Kidney epithelial cell (primary cell): ENCODE measurements at places on chromosomes 1 and 21.
A peak's percentile ranks its signal among the peaks of the same experiment; 100 is the strongest.

- no peak for DNase-seq
These were observed 6.6 kb upstream of the PDE9A start for GRCh38 chr21:42646836-42647235.

- DNase-seq: no peak
These were observed 77.2 kb downstream of the FHAD1 start for GRCh38 chr1:15323989-15324868.

DNA sequence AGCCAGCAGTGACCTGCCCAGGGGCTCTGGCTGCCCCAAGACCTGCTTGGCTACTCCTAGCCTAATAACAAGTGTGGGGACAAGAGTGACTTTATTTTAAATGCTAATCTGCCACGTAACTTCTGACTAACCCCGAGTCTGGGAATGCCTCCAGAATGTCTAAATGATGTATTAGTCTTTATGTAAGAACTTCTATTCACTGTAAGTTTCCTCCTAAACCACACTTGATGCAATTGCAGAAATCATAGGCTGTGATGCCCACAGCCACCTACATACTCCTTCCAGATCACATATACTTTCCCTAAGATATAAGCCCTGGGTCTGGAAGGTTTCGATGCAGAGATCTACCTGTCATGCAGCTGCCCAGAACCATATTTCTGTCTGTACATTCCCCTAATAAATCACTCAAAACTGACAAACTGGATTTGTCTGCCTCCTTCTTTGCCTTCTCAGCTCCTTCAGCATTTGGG lies 5.9 kb upstream of the VPS45 start:
- DNase-seq: no peak

- DNase-seq: no peak
These were observed 3.1 kb downstream of the CHD1L start for GRCh38 chr1:147245586-147246021.

GRCh38 chr1:184152434-184152898 lies 100.9 kb downstream of the TSEN15 start:
- DNase-seq: no peak

DNA sequence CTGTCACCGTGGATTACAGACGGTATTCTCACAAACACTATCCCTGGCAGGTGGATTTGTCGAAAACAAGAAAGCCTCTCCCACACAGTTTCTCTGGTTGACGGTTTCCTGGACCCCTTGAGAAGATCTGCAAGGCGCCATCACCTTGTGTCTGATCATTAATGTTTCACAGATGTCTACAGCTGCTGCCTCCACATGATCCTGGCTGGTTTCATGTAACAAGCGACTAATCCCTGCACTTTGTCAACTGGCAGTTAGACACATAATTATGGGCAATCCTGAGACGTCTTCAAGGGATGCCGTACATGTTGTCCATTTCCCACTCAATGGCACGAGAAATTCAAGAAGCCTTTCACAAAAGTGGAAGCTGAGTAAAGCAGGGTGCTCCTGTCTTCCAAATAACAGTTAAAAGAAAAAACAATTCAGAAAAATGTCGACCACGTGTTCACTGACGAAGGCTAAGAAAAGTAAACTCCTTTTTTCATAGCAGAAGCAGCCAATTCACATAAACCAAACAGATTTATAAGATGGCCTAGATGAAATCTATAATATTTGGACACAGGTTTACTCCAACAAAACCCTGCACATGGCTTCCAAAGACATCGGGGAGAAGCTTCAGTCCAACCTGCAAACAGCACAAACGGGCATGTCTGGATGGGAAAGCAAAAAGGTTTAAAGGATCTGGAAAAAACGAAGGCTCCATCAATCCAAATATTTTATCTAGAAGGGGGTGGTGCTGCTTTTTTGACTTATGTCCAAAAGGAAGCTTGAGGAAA lies 52.2 kb downstream of the CAPZB start:
- DNase-seq: no peak

DNA sequence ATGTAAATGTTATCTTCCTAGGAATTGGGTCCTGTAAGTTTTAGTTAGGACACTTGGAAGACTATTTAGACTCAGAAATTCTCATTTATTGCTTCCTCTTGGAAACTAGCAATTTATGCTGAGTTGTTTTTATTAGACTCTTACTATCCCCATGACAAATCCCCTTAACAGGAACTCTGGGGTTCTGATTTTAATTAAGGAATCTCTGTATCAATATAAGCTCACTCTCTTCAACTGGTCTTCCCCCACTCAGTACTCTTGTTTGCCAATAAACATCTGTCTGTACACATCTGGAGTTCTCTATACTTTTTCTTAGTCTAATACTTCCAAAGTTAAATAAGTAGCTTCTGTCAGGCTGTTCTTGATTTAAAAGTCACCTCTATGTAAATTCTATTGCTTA lies 64.1 kb upstream of the TBX15 start:
- no peak for DNase-seq

DNA sequence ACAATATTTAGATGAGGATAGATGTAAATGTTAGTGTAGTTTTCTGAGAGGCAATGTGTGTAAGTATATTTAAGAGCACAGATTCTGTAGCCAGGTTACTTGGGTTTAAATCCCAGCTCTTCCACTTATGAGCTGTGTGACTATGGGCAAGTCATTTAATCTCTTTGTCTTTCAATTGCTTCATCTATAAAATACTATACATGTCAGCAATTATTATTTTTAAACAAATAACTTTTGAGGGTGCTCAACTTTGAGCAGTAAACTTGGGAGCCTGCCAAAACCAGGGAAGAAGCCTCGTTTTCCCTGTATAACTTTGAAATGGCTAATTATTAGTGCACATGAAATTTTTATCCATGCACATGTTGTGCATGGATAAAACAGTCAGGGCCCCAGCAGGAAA lies 222.8 kb downstream of the FOXD2 start:
- no peak for DNase-seq

DNA sequence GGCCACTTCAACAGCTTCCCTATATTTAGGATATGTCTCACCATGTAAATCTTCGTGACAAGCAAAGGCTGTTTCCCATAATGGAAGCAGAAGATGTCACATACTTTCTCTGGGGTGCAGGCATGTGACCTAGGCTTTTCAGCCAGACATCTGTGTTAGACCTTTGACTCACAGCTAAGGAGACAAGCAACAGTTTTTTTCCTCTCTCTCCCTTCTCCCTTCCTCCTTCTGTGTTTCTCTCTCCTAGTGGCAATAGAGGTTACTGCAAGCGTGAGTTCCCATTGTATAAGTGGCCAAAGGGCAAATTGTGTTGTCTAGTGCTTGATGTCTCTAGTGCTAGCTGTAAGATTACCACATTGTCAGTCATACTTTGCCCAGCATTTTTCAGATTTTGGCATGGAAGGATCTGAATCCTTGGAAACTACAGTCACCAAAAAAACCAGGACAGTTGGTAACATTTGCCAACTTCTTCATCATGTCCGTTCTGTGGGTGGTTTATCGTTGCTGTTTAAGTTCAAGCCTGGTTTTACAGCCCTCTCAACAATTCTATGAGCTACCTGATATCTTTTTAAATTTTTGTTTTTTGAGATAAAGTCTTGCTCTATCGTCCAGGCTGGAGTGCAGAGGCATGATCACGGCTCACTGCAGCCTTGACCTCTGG lies 44.4 kb upstream of the RABGAP1L start:
- peak; percentile 9 for DNase-seq

- peak; percentile 19 for DNase-seq
These were observed 9.8 kb upstream of the AK5 start for GRCh38 chr1:77271852-77272580.

DNA sequence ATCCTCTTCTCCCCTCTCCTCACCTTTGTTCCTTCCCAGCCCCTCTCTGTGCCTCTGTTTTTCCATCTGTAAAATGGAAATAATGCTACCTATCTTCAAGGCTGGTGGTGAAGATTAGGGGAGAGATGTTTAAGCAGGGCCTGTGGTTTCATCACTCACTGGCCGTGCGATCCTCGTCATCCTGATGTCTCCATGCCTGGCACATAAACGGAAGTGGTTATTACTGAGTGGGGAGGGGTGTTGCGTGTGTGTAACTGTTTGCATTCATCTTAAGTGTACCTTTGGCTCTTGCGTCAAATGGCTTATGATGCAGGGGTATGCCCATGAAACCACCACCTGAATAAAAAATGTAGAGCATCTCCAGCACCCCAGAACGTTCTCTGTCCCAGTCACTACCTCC lies 17.2 kb upstream of the C1QA start:
- DNase-seq: no peak

- no peak for DNase-seq
These were observed 19.2 kb downstream of the EFCAB14 start for GRCh38 chr1:46699666-46700065.

DNA sequence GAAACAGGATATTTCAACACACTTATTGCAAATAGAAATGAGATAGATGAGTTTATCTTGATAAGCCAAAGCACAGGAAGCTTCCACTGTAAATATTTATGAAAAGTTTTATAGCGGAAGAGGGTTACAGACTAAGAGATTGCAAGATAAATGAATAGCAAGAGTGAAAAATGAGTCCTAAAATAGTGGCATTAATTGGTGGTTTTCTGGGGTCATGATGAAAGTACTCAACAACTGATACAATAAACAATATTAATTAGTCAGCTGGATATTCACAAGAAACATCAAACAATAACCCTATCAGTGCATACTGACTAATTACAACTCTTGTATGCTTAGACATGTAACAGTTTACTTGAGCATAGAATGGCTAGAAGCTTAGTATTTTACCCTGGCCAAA lies 154.8 kb upstream of the CHODL start:
- DNase-seq: no peak

DNA sequence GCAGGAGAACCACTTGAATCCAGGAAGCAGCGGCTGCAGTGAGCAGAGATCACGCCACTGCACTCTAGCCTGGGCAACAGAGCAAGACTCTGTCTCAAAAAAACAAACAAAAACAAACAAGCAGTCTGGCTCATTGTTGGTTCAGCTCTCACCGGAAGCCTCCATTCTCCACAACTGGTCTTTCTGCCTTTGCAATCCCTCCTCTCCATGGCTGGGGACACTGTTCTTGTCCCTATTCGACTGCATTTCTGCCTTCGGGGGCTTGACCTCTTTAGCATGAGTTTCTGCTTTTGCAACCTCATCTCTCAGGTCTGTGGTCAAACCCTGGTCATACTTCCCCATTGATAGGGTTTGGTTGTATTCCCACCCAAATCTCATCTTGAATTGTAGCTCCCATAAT lies 216.3 kb upstream of the NR5A2 start:
- no peak for DNase-seq

DNA sequence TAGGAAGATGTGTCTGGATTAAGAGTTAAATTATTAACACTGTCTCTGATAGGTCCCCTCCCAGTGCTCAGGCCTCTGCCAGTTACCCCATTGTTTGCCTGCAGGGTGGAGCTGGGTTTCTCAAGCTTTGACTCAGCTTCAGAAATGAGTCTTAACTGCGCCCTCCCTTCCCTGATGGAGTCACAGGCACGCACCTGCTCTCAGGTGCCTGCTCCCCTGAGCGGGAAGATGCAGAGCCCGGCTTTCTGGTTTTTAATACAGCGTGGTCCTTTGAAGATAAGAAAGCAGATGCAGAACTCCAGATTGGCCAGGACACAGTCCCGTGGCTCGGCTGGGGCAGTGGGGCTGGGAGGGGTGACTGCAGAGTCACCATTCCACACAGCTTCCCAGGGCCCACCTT lies 3.2 kb upstream of the SPRR4 start:
- no peak for DNase-seq

GRCh38 chr1:102191723-102192122 lies 195.0 kb upstream of the OLFM3 start:
- peak; percentile 0 for DNase-seq

- DNase-seq: no peak
These were observed 12.1 kb downstream of the PHC2 start for GRCh38 chr1:33418811-33419210.

DNA sequence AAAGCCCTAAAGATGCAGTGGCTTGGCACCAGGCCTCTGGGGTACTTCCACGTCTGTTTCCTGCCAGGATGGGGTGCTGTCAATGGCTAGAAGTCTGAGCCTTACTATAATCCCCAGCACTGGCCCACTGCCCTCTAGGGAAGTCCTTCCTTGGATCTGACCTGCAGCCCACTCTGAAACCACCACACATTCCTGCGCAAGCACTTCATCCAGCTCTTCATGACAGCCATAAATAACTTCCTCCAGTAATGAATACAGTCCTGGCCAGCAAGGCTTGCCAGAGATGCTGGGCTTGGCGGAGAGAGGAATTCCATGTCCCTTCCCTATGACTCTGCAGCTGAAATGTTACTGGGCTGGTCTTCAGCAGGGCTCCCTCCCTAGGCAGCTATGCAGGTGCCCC lies 32.6 kb downstream of the ALPL start:
- no peak for DNase-seq

GRCh38 chr1:63991685-63992084 lies 211.7 kb upstream of the UBE2U start:
- no peak for DNase-seq

GRCh38 chr1:25610822-25611630 lies 5.6 kb upstream of the MAN1C1 start:
- no peak for DNase-seq

GRCh38 chr1:85179522-85179921 lies 21.3 kb downstream of the SYDE2 start:
- DNase-seq: no peak

- DNase-seq: no peak
These were observed 1.0 kb downstream of the APOBEC4 start for GRCh38 chr1:183652107-183652506.

DNA sequence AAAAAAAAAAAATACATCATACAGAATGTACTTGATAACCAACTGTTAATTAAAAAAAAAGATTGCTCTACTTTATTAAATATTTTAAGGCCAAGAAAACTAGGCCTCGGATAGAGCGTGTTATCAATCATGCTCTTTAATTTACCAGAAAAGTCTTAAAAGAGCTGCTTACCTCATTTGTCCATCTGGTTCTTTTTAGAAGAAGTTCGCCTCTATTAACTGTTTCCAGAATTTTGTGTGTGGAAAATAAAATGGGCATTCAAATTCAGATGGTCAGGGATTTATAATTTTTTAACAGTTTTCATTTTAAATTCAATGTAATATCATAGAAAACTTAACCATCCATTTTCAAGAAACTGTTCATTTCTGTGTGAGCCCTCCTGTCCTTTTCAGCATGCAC lies 53.8 kb downstream of the KCNK1 start:
- DNase-seq: no peak

DNA sequence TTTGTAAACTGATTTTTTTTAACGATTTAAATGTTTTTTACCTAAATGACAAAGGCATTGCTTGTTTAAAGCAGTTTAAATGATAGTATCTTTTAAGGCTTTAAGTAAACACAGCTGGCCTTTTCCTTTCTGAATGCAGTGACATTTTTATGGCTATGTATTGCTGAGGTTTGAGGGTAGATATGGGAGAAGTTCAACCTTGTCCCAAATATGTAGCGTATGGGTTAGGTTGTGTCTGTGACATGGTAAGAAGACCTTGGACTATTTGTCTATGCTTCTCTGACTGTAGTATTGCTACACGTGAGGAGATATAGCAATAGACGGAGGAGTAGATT lies 32.5 kb downstream of the PKNOX1 start:
- no peak for DNase-seq

GRCh38 chr1:30012455-30013440 lies 710.6 kb downstream of the MATN1 start:
- no peak for DNase-seq

- no peak for DNase-seq
These were observed 4.7 kb downstream of the ARHGEF11 start for GRCh38 chr1:157040802-157041201.

GRCh38 chr1:183023601-183024316 lies 539 bp downstream of the LAMC1 start:
- no peak for DNase-seq

GRCh38 chr1:115224636-115225035 lies 113.4 kb downstream of the NGF start:
- DNase-seq: no peak

GRCh38 chr1:169371404-169371803 lies 3.4 kb downstream of the BLZF1 start:
- no peak for DNase-seq

GRCh38 chr1:175783126-175783722 lies 39.8 kb upstream of the TNR start:
- no peak for DNase-seq
